ENCODE measurements at places on chromosomes 11 and 22.
A peak's percentile ranks its signal among the peaks of the same experiment; 100 is the strongest.

GRCh38 chr11:32427935-32428664 lies 7.2 kb downstream of the WT1 start:
- DNase-seq: no peak

GRCh38 chr22:27959335-27960090 lies 40.5 kb upstream of the PITPNB start:
- no peak for DNase-seq

DNA sequence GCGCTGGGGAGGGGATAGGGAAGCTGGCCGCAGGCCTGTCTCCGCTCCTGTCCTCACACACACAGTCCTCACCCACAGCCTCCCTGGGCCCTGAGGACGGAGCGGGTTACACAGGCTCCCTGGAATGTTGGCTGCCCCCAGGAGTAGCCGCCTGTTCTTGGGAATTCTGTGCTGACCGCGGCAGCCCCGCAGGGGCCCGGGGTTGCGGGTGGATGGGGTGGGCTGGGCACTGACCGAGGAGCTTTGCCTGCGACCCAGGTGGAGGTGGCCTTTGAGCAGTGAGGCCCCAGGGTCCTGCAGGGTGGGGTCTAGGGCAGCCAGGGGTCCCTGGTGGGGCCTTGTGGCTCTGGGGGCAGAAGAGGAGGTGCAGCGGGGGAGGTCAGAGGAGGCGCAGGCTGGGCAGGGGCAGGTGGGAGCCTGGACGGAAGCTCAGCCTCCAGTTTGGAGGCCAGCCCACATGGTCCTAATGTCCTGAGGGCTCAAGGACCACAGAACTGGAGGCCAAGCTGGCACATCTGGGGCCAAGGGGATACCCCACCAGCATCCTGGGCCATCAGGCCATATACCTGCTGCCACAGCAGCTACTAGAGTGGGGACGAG lies 6.6 kb upstream of the MRGPRG start:
- no peak for DNase-seq

- peak; percentile 33 for DNase-seq
Observed at GRCh38 chr11:116736763-116737162, 36.0 kb downstream of the BUD13 start.

GRCh38 chr11:82724026-82724425 lies 9.6 kb downstream of the FAM181B start:
- DNase-seq: no peak

DNA sequence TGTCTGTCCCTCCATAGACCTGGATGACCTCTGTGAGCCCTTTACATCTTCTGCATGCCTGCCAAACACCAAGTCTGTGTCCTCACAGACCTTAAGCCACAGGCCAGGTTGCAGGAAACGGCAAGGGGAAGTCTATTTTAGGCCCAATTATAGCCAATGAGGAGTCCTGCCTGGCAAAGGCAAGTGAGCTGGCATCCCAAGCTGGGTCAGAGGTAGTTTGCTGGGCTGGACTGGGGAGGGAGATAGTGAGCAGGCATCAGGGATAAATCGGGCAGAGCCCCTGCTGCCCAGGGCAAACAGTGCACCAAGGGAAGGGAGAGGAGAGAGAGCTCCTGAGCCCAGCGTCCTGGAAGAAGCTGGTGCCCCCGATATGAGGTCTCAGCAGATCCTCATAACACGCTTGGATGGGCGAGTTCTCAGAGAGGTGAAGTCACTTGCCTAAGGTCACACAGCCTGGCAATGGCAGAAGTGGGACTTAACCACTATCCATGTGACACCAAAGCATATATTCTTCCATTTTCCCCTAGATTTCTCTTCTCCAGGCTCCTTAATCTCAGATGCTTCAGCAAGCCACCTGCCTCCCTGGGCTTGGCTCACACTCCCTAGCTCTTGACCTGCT lies 3.7 kb upstream of the RELT start:
- peak; percentile 48 for DNase-seq

DNA sequence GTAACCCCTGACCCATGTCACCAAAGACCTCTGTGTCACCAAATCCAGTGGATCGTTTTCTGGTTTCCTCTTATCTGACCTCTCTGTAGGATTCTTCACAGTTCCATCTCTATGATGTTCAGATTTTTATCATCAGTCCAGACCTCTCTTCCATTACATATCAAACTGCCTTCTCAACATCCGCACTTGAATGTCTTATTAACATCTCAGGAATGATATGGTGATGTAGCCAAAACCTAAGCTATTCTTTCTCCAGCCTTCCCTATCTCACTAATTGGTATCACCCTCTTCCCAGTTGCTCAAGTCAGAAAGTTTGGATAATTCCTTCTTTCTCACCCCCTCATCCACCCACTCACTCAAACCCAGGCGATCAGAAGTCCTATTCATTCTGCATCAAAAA lies 13.4 kb downstream of the APLNR start:
- no peak for DNase-seq

DNA sequence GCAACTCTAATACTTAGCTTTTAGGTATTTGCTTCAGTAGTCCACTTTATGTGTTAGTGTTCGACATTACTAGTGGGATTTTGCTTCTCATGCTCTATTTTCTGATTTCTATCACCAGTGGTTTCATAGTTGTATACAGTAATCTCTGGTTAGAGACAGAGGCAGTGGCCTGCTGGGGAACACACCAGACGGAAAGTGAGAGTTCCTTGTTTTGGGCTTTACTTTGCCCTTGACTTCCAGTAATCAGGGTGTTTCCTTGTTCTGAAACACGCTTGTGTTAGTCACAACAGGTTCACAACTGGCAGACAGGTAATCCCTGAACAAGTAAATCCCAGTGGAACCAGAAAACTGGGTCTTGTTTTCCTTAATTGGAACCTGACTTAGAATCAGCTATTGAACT lies 56.0 kb downstream of the PACS1 start:
- DNase-seq: no peak

- DNase-seq: no peak
Observed at GRCh38 chr11:119794756-119795155, 65.8 kb upstream of the NECTIN1 start.

GRCh38 chr11:95542868-95543551 lies 246.6 kb downstream of the FAM76B start:
- no peak for DNase-seq

GRCh38 chr11:117834068-117834810 lies 9.7 kb upstream of the FXYD2 start:
- DNase-seq: no peak

- no peak for DNase-seq
Observed at GRCh38 chr22:37618674-37619073, 10.0 kb downstream of the GGA1 start.

GRCh38 chr22:27298332-27298731 lies 503.2 kb downstream of the MN1 start:
- no peak for DNase-seq

- DNase-seq: no peak
Observed at GRCh38 chr11:66299186-66299585, 7.5 kb downstream of the TMEM151A start.

GRCh38 chr22:17919276-17920144 lies 104.9 kb downstream of the MICAL3 start:
- DNase-seq: no peak

- DNase-seq: no peak
Observed at GRCh38 chr11:16977136-16977993, 36.8 kb downstream of the PLEKHA7 start.

DNA sequence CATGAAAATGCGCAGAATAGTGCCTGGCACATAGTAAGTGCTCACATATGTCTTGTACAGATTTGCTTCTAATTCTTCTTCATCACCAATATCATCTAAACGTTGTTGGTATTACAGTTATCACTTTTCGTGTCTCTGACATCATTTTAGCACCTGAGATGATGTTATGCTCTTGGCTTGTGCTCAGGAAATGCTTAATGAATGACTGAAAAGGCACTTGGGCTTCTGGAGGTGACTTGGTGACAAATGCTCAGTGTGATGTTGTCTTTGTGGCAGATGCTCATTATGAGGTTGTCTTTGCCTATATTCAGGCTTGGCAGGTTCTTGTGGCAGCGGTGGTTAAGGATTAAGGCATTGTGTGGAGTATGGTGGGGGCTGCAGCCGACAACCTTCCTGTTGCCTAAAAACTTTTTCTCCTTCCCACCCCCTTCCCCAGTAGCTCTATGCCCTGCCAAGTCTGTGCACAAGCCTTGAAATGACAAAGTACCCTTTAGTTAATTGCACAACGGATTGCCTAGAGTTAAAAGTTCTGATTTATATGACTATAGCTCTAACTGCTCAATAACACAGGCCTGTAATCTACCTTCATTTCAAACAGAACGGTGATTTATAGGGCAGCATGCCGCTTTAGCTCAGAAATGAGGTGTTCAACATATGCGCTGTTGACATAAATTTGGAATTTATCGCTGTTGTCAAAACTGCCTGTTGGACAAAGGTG lies 82.5 kb downstream of the ZBTB16 start:
- DNase-seq: no peak

DNA sequence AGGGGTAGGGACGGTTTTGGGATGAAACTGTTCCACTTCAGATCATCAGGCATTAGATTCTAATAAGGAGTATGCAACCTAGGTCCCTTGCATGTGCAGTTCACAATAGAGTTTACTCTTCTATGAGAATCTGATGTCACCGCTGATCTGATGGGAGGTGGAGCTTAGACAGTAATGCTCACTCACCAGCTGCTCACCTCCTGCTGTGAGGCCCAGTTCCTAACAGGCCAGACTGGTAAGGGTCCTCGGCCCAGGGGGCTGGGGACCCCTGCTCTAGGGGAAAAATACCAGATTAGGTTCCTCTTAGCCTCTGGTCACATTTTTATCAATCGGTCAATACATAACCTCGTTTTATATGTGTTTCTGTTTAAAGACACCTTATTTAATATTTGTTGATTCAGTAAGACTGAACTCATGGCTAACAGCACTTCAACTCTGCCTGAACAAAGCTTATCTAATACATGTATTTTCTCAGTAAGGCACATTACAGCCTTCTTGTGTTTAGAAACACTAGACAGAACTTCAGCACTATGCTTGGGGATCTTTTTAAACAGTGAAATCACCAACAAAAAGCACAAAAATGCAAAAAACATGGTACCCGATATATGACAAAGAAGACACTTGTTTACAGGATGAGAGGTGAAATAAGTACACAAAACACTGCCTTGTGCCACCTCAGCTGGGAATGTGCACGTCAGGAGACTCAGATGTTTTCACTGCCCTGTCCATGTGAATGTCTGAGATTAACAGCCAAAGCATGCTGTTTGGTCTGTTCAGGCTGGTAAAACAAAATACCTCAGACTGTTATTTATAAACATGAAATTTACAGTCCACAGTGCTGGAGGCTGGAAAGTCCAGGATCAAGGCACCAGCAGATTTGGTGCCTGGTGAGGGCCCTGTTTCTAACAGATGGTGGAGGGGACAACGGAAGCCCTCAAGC lies 107.5 kb downstream of the USP35 start:
- DNase-seq: no peak

- no peak for DNase-seq
Observed at GRCh38 chr11:134514354-134514951, 102.4 kb upstream of the B3GAT1 start.

GRCh38 chr11:73818846-73819245 lies 31.2 kb downstream of the MRPL48 start:
- no peak for DNase-seq

- DNase-seq: peak; percentile 62
Observed at GRCh38 chr22:19941365-19942082, at the start of the genes COMT and TXNRD2. TSS of gene COMT (plus strand) at chr22:19941772. CDS start at chr22:19962527, 20,755 bp downstream. TSS of gene TXNRD2 (minus strand) at chr22:19941818. CDS start at chr22:19941803, 15 bp downstream.

DNA sequence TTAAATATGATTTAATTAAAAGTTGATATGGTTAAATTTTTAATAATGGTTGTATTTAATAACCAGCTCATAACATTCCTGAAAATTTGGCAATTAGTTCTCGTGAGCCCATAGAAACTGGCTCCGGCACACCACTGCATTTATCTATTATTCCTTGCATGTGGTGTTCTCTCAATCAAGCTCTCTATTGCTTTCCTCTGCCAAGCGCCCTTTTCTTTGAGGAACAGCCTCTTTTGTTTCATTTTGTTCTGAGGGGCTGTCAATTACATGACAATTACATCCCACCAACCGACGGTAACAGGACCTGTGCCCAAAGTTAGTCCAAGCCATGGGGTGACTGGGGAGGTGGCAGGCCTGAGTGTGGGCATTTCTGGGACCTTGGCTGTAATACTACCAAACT lies 8.1 kb downstream of the C11orf91 start:
- no peak for DNase-seq

DNA sequence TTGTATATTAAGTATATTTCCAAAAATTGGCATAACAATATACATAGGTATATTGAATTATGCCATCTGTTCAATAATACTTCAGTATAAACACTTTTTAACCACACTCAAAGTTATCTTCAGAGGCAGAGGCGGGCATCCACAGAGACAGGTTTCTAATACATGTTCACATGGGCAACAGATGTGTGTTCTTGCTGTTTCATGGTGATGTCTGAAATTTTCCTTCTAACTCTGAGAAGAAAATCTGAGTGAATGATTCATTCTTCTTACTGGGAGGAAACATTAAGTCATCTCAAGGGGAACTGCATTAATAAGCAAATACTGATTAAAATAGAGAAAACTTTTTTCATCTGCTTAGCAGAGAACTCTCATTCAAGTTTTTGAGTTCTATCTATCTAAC lies 1074.5 kb downstream of the LRRC4C start:
- DNase-seq: no peak

DNA sequence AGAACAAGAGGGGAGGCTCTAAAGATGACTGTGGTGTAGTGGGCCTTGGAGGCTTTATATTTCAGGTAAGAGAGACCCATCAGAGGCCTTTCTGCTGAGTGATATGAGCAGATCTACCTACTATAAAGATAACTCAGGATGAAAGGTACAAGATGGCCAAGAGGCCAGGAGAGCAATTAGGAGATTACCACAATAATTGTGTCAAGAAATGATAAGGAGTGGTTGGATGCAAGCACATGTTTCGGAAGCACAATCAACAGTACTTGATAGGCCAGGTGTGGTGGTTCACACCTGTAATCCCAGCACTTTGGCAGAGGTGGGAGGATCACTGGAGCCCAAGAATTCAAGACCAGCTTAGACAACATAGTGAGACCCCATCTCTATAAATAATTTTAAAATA lies 43.8 kb downstream of the SIK3 start:
- no peak for DNase-seq

GRCh38 chr22:46738647-46739093 lies 618 bp upstream of the CERK start:
- no peak for DNase-seq

DNA sequence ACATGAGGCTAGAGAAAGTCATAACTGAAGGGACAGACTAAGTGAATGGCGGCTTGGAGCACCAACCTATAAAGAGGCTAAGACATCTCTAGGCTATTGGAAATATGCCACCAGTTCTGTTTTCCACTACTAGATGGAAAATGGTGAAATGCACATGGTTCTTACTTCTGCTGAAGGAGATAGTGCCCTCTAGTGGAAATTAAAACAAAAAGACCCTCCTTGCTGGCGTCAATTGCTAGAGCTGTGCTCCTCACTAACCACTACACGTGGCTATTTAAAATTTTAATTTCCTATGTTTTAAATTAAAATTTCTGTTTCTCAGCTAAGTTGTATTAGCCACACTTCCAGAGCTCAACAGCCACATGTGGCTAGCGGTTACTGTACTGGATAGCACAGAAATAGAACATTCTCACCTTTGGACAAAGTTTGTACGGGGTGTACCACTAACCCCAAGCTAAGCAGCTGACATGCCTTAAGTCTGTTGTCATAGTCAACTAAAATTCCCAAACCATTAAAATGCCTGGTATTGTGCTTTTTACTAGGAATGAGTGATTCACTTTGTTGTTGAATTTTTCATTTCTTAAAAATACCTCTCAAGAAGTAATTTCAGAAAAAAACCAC lies 34.1 kb upstream of the CALCA start:
- peak; percentile 56 for DNase-seq

Data from A549 (cell line).